ENCODE measurements at places on chromosomes 6 and 20.

DNA sequence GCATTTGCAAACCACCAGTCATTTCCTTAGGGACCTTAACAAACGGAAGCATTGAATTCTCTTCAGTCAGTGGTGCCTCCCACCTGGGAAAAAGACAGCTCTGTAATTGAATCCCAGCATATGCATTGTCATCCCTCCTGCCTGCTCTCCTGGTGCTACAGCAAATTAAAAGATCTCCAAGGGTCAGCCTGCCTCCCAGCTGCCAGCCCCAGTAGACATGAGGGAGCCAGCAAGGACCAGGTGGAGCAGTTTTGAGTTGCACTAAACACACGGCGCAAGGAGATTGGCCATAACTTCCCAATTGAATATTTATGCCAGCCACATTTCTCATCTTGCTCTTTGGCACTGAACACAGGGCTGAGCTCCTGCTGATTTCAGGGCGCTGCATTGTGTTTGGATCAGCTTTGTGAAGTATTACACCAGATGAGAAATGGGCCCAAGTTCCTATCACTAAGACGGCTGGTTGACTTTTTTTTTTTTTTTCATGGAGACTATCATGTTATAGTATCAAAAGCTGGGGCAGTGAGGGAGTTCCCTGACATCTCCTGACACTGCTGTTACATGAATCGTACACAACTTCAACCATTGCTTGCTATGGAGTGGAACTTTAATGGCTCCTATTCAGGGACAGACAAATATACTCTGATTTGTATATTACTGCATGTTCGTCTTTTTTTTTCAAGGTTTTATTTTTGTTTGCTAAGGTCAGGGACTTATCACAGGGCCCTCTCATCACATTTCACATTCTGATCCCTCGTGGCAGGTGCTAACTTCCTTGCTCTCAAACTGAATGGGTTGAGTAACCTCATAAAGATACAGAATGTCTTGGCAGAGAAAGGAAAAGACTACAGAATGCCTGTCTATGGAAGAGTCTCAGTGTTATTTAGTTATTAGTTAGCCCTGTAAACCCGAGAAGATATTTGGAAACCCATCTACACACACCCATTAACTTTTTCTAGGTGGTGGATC is 191.1 kb downstream of the EYA4 start:
- DNase-seq: peak; percentile 76

DNA sequence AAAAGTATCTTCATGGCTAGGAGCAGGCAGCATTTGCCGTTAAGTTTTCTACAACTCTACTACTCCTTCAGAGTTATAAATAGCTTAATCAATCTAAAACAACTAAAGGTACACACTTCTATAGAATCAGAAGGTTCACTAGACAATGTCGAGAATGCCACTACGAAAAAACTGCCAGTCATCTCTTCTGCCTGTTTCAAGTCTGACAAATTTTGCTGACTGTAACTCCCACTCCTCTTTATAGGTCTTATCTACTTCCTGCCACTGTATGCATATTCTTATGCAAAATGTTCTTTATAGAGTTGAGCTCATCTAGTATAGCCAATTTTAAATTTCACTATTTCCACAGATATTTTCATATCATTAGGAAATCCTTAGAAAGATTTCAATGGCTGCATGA is 160.1 kb downstream of the EYS start:
- DNase-seq: no peak

- no peak for DNase-seq
These were observed 2.3 kb upstream of the KIF16B start for GRCh38 chr20:16575390-16576140.

DNA sequence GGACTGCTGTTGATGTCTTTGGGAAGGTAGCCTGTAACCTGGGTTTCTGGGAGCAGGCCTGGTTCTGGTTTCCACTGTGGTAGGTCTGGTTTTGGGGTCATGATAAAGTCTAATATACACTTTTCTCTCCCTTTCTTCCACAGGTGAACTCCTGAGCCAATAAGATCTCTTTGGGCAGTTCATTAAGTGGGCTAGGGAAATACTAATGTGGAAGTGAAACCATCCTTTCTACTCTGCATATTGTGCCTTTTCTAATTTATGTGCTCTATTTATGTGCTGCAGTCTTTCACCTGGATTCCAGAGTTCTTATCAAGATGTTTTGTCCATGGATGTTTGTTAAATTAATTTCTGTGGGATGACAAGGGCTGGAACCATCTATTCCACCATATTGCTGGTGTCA is 165.7 kb upstream of the PTPRK start:
- no peak for DNase-seq

DNA sequence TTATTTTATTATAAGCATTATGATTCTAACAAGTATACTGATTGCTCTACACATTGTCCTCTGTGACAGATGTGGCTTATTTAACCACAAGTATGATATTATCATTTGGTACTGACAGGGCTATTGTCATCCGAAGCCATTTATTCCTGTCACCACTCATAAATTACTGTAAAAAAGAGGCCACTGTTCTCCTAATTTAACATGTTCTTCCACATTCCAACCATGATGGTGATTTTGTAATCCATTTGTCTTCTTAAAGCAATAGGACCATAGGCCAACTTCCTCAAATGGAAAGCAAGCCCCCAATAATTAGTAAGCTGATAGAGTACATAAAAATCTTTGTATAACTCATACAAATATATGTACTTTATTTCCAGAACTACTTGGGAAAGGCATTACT is 50.6 kb downstream of the FUT9 start:
- no peak for DNase-seq

DNA sequence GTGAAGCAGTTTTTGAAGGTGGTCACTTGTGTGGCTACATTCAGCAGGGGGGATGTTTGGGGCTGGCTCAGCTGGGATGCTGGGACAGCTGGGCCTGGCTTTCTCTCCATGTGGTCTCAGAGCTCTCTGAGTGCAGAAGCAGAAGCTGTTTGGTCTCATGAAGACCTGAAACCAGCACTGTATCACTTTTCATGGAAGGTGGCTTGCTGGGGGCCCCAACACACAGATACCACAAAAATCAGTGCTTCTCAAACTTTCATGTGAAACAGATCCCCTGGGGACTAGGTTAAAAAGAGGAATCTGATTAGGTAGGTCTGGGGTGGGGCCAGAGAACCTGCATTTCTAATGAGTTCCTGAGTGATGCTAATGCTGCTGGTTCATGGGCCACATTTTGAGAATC is 347.3 kb downstream of the DHX35 start:
- DNase-seq: no peak

GRCh38 chr6:109373762-109374161 is 8.5 kb downstream of the CD164 start:
- no peak for DNase-seq

DNA sequence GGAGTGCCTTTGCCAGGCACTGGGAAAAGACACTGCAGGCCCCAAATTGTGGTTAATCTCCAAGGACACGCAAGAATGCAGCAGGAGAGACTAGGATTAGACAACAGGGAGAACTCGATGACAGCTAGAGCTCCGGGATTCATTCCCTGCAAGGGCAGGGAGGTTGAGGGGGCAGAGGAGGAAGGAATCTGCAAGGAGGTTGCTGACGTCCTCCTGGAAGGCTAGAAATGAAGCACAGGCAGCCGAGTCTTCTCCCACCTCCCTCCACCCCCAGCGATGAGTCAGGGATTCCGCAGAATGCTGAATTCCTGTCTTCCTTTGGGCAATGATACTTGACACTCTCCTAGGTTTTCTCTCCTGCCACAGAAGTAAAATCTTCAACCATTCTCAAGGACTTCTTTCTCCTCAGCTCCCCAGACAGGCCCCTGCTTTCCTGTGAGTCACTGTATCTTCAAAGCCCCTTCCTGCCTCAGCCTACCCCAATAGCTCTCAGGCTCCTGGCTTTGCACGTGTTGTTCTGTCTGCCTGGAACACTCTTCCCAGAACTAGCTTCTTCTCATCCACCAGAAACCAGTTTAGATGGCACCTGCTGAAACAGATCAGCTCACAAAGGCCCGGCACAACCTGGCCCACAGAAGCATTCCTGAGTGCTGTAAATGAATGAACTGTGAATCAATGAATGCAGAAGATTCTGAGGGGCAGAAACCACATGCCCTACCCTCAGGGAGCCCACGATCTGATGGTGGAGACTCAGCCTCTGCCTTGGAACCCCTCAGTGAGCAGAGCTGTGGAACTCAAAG is 85.6 kb downstream of the MRPL14 start:
- DNase-seq: no peak

DNA sequence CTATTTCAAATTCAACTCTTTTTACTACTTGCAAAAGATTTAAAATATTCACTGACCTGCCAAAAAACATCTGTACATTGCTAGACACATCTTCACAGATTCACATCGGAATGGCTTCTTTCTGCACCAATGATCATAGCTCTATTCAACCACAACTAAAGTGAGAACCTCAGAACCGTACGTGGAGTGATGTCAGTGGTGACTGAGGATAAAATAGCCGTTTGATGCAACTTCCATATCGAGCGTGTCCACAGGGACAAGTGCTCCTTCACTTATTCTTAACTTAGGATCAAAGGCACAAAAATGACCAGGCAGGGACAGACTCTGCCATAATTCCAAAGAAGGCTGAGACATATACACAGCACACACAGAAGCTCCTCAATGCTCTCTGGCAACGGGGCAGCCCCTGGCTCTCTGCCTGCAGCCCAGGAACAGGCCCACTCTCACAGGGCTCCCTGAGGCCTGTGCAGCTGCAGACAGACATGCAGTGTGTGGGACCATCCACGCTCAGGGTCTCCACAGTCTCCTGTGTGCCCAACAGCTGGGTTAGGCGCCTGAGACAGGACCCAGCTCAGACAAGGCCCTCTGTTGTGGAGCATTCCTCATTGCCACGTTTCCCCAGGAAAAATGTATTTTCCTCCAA is 22.8 kb downstream of the FYN start:
- no peak for DNase-seq

Data from NCI-H1417 (cell line).